ENCODE measurements at places on chromosomes 12 and 14.

- DNase-seq, result no peak
Observed at GRCh38 chr12:40263616-40264409, 39.0 kb downstream of the LRRK2 start.

- DNase-seq, result no peak
Observed at GRCh38 chr14:23299211-23299957, 3.3 kb downstream of the PPP1R3E start.

GRCh38 chr14:46048127-46048526 is 603.5 kb downstream of the RPL10L start:
- no peak for DNase-seq

DNA sequence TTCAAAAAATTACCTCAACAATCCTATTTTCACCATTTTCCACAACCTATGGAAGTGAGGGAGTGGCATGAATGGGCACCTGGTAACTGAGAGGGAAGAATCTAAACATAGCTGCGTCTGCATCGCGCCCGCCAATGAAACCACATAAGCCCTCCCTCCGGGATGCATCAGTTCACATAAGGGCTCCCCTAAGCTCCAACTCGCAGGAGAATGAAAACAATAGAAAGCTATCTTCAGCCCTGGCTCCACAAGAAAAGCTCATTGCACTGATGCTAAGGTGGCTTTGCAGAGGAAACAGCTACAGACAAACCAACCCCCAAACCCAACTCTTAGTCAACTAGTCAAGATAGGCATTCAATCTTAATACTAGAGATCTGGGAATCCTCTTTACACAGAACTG is 173.3 kb downstream of the FOXN3 start:
- DNase-seq, result no peak

DNA sequence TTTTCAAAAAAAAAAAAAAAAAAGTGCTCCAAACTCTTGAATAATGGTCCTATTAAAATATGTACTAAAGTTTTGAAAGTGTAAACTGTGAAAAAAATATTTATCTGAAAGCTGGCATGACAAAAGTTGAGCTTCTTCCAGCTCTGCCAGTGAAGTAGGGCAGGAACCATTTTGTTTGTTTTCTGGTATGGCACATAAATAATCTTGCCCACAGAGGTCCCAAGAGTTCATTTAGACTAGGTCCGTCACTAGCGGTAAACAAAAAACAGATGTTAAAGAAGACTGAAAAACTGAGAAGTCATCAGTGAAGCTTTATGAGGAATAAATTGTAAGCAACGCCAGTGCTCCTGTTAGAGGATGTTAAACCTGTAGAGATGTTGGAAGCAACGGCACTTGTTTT is 7.0 kb downstream of the ERP27 start:
- DNase-seq, result no peak

GRCh38 chr12:66165141-66165540 is 4.7 kb downstream of the TMBIM4 start:
- no peak for DNase-seq

DNA sequence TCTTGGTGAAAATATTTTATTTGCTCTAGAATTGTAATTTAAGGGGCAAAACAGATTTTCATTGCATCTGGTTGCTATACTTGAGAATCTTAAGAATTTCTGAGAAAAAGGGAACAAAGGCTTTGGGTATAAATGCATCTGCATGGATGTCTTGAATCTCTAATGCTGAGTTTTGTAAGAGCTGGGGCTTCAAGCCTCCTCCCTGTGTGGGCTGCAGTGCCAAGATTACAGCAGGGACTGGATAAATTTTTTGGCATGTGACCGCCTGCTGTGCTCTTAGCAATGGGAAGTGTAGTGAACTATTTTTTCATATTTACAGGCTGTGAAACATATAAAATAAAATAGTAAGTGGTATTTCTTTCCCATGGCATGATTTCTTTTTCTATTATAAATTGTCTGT is 70.0 kb downstream of the SLC38A6 start:
- DNase-seq, result no peak

GRCh38 chr14:101500061-101500460 is 61.2 kb upstream of the DIO3 start:
- DNase-seq, result no peak

All from GM13976 (cell line).